Activated CD8-positive, alpha-beta memory T cell treated with anti-CD3 and anti-CD28 coated beads for 4 hours (primary cell): ENCODE measurements at places on chromosomes 2 and 18.

GRCh38 chr2:61969376-61969775 lies 63.9 kb downstream of the COMMD1 start:
- DNase-seq, result no peak

- DNase-seq, result no peak
These were observed 142.9 kb downstream of the NR4A2 start for GRCh38 chr2:156189584-156189983.

DNA sequence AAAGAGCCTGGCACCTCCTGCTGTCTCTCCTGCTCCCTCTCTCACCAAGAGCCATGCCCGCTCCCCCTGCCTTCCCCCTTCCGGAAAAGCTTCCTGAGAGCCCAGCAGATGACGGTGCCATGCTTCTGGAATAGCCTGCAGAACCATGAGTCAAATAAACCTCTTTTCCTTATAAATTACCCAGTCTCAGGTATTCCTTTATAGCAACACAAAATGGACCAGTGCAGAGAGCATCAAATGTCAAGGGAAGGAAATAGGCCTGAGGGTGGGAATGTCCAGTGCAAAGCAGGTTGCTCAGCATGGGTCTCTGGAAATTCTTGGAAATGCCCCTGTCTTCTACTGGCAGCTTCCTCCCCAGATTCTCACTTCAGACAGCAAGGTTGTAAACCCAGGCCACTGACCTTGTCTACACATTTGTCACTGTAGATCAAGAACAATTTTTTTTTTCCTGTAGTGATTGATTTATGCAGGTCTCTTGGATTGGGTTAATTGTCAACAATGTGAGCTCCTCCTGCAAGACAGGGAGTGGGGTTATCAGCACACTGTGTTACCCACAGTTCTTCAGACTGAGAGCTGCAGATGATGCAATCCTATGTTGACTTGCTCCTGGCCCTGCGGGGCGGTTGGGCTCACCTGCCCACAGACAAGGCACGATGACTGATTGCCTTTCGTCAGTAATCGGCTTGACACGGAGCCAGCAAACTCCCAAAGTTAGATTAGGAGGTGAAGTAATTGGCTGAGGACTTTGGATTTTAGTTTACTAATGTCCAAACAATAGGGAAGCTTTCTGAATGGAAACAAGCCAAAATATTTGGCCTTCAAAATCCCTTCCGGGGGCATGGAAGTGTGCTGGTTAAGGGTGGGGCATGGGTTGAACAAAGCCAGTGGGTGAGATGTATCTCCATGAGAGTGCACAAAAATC lies 5.4 kb upstream of the BOD1L2 start:
- DNase-seq, result no peak

DNA sequence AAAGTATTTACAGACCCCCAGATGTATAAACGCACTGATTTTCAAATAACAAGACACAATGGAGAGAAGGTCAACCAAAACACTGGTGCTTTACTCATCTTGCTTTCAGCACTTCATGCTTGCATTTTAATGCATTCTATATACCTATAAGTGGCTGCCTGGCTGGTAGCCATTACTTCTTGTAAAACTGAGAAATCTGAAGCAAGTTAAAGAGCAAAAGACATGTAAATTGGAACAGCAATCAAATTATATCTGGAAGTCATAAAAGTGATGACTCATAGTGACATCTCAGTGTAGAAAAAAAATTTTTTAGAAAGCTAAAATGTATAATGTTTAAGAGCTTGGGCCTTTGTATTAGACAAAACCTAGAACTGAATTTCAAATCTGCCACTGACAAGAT lies 106.2 kb downstream of the CCDC141 start:
- DNase-seq, result no peak

DNA sequence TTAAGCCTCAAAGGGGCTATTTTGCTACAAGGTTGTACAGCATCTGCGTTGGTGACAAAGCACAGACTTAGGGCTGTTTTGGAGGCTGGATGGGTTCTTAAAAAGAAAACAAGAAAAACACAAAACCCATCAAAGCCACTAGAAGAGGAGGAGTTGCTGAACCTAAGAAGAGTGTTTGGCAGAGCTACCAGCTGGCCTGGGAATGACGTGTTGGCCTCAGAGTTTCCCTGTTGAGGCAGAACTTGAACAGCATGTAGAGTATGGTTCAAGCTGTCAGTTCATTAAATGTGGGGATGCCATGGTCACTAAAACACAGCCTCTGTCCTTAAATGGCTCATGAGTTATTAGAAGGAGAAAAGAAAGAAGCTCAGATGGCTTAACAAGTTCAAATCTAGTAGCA lies 162.5 kb downstream of the TTC32 start:
- DNase-seq, result no peak

- no peak for DNase-seq
These were observed 389.7 kb upstream of the ATP5MC3 start for GRCh38 chr2:175571078-175571653.

GRCh38 chr2:30932870-30933269 lies 125.6 kb upstream of the CAPN13 start:
- no peak for DNase-seq

DNA sequence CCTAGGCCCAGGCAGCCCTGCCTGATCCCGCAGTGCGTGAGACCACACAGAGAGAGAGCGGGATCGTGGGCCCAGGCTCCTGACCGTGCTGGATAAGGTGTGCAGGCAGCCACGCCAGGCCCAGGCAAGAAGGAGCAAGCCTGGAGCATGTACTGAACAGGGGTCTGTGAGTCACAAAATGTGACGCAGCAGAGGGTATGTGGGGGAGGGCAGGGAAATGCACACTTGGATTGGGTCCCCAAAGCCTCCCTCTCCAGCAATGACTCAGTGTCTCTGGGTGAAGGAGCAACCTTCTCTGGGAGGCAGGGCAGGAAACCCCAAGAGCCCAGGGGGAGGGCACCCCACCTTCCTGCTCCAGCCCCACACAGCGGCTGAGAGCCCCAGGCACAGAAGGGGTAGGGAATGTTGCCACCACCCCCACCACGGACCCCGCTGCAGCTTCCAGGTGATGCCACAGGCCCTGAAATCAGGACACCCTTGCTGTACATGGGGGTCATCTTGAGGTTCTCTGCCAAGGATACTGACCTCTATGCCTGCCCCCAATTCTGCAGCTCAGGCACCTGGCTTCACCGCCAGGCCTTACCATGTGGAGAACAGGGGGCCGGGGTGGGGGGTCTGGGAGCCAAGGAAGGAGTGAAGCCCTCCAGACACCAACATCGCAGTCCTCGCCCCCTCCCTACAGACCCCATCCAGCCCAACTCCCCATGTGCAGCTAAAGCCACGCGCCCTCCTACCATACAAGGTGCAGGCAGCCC lies 1.3 kb upstream of the GPC1 start:
- DNase-seq, result no peak

DNA sequence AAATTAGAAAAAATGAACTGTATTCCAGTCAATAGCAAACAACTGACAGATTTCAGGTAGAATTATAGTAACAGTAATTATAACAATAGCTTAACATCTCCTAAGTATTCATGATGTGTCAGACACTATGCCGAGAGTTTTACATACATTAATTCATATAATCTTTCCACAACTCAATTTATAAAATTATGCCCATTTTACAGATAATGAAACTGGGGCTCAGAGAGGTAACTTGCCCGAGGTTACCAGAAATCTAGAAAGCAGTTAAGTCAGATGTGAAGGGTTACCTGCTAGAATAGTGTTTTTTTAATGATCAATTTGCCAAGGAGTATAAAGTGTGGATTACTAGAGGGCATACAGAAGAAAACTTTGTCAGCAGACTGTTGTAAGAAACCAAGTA lies 12.2 kb downstream of the NBAS start:
- no peak for DNase-seq

DNA sequence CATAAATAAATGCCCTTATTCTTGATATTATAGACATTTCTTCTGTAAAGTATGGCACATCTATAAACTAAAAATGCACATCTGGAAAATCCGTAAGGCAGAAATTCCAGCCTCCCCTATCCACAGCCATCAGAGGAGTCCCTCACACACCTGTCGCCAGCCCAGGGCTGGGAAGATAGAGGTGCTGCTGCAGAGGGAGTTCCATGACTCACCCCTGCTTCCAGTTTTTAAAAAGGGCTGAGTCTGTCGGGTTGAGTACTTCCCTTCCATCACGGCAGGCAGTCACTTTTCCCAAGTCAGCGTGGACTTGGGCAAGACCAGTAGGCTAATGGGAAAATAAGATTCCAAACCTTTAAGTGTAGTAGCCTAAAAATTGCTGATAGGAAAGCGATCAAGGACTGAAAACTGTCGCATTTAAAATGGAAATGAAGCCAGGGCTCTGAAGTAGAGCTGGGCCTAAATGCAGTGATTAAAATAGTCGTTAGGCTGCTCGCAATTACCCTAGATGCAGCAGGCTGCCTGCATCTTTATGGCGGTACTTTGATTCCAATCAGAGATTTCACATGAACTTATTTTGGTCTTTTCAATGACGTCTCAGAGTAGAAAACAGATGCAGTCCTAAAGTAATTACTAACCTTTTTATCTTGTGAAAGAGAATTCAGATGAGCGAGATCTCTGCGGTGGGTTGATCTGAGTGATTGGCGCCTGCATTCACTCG lies 280.5 kb downstream of the AGAP1 start:
- DNase-seq, result no peak

- DNase-seq, result no peak
These were observed 184.2 kb downstream of the PIEZO2 start for GRCh38 chr18:10965119-10965518.

GRCh38 chr2:147538821-147539220 lies 306.0 kb upstream of the ACVR2A start:
- DNase-seq, result no peak

GRCh38 chr18:6441200-6441599 lies 26.5 kb upstream of the L3MBTL4 start:
- DNase-seq, result no peak
